ENCODE measurements at places on chromosomes 13 and 19.

DNA sequence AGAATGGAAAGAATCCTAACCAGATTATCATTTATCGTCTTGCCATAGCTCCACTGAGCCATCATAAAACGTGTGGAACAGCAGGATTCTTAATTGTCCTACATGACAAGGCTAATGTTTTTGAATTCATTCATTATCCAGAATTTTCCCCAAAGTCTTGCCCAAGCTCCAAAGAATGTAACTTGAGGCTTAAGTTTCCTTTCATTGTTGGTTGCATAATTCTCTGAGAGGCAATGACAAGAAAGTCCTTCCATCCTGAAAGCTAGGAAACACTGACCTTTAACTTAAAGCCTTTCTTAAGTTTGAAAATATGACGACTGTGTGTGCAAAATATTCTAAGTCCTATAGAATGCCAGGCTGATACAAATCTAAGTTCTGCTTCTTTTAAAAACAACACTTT, 546.1 kb downstream of the SUCLA2 start:
- no peak for DNase-seq

- no peak for DNase-seq
Measured at GRCh38 chr13:85521657-85522056, 277.6 kb downstream of the SLITRK6 start.

DNA sequence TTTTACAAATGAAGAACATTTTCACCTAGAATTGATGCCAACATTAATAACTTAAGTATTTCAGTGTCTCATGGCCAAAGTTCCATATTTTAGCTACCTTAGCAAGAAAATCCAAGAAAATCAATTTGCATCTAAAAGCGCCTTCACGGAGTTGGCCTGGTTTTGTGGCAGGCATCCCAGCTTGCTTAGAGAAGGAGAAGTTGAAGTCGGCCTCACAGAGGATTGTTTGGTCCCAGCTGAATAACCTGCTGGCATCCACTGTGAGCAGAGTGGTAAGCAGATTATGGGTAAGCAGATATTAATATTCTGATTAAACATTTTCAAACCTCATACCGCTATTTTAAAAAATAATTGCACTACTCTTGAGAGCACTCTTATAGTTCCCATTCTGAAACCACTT, 62.3 kb upstream of the STARD13 start:
- no peak for DNase-seq

DNA sequence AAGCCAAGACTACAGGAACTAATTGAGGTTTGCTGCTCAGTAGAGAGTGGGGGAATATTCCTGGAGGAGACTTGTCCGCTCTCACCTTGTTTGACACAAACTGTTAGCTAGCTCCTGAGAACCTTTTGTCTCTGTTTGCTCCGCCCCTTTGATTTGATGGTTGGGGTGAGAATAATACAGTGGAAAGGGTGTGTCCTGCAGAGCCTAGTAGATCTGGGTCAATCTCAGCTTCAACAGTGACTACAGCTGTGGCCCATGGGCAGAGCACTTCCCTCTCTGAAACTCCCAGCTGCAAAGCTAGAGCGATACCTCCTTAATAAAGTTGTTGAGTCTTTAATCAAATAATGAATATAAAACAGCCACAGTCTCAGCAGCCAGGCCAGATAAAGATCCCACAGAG, 576.7 kb downstream of the DIAPH3 start:
- DNase-seq: no peak

DNA sequence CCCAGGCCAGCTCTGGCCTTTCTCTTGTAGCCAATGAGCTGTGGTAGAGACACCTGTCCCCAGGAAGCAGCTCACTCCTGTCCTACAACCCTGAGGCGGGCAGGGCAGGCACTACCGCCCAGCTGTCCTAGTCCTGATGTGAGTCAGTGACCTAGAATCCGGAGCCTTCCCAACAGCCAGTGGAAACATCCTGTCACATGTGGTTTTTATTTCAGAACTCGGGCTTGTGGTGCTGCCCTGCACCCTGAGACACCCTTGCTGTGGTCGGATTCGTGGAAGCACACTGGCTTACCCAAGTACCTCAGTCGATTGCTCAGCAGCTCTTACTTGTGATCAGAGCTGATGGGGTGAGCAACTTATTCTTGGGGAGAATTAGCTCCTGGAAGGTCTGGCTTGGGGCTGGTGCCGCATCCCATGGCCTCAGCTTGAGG, 83.6 kb upstream of the ARHGEF7 start:
- no peak for DNase-seq

DNA sequence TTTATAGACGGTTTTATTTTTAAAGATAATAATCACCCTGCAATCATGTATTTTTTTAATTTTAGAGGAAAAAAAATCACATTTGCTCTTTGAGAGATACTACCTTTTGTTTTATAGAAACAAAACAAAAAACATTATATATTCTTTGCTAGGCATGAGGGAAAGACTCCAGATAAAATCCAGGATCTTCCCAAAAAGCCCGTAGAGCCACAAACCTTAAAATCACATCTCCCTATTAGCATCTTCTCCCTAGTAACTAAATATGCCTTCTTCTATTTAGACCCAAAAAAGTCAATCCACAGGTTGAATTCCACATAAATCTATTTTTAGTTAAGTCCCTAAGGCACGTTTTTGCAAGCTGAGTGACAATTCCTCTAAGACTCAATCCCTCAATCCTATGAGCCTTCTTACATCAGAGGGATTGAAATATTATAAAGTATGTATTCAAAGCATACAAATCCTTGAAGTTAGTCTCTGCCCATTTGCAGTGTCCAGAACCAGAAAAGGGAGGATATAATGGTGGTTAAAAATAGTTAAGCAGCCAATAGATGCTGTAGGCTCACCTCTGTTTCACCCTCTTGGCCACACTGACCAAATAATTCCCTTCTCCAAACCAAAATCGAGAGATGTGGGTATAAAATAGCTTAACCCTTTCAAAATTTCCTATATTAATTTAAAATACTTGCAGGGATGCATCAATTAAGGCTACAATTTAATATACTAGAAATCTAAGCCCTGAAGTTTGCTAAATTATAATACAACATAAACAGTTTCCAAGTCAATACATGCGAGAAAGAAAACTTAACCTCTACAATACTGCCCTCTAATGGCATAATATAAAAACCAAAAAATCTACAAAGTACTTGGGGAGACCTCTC, 64.0 kb downstream of the SERP2 start:
- DNase-seq: no peak

GRCh38 chr13:84812789-84813188, 930.5 kb upstream of the SLITRK1 start:
- no peak for DNase-seq

DNA sequence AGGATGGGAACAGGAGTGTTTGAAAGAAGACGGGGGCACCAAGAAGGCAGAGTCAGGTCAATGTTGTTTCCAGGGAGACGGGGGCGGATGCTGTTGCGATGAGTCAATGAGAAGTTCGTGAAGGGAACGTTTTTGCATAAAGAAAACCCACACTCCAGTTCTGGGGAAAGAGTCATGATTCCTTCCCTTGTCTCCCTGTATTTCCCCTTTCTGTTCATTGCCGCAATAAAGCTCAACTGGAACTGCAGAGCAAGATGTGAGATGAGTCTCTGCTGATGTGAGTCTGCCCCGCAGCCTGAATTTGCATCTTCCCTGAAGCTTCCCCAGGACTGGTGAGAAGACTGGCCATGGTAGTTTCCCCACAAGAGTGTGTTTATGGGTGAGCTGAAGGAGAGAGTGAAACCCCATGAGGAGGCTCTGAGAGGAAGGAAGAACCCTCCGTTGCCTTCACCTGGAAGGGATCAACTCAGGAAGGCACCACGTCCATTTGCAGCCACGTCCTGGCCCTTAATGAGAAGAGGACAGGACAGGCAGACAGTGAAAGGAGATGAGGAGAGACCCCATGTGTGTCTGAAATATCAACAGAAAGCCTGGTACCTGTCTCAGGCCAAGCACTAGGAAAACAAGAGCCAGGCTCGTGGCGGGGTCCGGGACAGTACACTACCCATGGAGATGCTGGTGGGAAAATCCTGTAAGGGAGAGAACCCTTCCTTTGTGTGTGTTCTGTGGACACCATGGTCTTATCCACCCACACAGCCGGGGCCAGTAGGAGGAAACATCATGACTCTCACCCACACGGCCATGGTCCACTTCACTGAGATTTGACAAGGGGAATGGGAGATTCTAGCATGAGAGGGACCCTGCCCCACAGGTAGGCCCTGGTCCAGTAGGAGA, 13.7 kb downstream of the LILRA1 start:
- no peak for DNase-seq

DNA sequence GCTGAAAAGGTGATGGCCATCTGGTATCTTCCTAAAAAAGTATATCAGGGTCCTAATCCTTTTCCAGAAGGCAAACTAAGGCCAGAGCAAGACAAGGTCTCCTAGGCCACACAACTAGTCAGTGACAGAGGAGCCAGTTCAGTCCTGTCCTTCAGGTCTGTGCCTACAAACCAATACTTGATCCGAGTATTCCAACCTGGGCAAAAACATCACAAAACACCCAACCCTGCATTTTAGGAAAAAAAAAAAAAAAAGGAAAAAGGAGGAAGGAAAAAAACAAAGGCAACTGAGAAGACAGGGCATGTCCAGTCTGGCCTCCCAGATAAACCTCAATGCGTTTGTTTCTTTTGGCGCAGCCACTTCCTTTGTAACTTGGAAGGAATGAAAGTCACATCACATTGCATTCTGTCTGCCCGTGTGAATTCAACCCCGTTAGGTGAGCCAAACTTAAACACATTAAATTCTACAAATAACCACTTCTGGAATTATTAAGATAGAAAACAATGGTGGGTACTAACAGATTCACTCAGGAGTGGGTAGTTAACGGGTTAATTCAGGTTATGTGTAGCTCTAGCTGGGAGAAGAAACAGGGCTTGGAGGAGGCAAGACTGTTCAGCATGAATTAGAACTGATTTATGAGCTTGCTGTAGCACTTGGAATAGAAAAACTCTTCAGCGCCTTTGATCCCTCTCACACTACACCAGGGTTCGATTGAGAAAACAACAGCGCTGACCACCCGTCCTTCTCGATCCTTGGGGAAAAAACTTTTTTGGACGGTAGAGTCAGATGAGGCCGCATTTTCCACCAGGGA, 43.0 kb upstream of the HNRNPA1L2 start:
- DNase-seq: no peak

GRCh38 chr19:1523412-1524286, at the start of gene PLK5:
Gene PLK5, plus strand, starts transcription at chr19:1524077. Its CDS starts 2,920 bp downstream, at chr19:1526997.
- DNase-seq: no peak

GRCh38 chr19:48511800-48512503, at the start of gene LMTK3:
Gene LMTK3, minus strand, starts transcription at chr19:48511835. Its CDS starts 259 bp downstream, at chr19:48511576.
- DNase-seq: peak; percentile 60

- no peak for DNase-seq
Measured at GRCh38 chr13:89199138-89199537, 1528.0 kb downstream of the SLITRK5 start.

DNA sequence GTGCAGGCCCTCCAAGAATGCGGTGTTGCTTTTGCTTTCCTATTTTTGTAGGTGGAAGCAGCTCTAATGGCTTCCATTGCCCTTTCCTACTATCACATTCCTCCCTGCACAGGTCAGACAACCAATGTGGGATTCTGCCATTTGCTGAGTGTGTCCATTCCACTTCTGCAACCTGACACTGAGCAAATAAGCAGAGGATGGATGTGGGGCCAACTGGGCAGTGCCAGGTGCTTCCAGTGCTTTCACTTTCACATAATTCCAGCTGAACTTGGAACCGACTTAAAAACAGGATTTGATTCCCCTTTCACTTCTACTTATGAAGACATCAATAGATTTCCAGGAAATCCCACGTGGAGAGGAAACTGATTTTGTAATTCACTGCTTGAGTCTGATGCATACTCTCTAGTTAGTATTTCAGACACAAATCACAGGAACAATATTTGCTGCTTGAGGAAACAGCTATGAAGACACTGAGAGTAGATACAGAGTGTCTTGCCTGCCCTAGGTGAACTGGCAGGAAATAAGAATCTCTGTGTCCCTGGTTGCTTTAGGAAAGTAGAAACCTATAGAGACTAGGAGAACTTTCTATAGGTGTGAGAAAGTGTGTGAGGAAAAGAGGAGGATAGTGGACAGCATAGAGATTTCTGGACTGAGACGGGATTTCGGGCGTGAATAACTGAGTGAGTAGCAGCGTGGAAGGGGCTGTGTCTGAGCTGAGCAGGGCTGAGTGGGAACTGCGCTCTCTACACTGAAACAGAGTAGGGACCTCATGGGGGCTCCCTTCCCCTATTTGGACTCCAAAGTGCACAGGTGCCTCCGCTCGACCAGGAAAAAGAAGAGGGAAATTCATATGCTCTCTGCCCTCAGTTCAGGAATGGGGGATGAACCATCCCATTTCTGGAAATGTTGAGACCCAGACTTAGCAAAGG, 22.5 kb downstream of the LGALS16 start:
- no peak for DNase-seq

- no peak for DNase-seq
Measured at GRCh38 chr13:48723168-48723567, 69.4 kb downstream of the CYSLTR2 start.

DNA sequence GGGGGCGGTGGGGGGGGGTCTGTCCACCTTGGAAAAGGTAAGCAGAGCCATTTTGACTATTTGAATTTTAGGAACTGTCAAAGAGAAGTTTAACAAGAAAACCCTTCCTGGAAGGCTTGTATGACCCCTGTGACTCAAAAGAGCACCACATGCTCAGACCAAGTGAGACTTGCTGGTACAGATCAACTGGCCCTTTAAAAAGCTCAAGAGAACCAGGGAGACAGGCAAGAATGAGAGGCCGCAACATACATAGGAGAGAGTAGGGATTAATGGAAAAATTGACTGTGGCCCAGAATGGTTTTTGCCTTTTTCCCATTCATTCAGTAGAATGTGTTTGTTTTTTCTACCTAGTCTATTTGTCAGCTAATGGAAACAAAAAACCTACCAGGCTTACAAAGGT, 26.2 kb upstream of the ATP8A2 start:
- DNase-seq: no peak

DNA sequence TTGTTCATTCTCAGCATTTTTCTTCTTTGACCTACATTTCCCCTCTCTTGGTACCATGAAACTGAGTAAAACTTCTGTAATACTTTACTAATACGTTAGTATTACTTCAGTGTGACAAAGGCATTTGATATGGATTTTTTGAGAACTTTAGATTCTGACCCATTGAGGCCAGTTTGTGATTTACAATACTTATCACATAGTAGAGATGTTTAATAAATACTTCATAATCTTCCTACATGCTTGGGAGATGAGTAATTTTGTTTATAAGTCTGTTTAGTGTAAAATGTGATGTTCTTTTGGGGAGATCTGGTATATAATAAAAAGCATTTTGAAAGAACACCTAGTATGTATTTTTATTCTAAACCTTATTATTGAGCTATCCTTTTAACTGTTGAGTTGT, 29.7 kb downstream of the GTF2F2 start:
- no peak for DNase-seq

GRCh38 chr13:23965346-23965745, 68.0 kb upstream of the C1QTNF9B start:
- no peak for DNase-seq

Data from natural killer cell treated with Interleukin-12 subunit alpha and Interleukin-12 subunit beta and Interleukin-15 and Interleukin-18, amount 100 ng/mL, for 72 hours (primary cell).